ENCODE measurements at places on chromosomes 7 and 10.

DNA sequence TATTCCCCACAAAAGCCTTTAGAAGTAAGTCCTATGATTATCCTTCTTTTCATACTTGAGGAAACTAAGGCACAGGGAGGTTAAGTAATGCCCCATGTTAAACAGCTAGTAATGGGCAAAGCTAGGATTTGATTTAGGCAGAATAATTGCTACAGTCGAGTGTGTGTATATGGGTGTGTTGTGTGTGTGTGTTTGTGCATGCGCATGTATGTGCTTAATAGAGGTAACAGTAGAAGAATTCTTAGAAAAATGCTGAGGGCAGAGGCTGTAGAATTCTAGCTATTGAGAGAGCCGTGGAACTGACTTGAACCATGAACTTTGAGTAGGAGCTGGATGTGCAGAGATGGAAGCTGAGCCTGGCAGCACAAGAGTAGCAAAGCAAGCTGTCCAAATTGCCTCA lies 131.3 kb upstream of the WNT16 start:
- DNase-seq: no peak

DNA sequence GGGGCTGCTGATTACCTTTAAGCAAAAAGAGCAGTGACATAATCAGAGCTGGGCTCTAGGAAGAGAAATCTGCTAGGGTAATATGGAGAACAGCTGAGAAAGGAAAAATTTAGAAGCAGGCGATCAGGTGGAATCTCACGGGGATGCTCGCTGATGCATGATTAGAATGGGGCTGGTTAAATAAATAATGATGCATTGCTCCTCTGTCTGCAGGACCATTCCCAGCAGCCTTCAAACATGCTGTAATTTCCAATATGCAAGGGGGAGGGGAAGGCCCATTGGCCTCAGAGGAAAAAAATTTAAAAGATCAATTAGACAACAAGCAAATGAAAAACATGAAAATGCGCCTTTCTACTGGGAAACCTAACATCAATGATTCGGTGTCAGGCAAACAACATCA lies 65.6 kb upstream of the C10orf90 start:
- no peak for DNase-seq

DNA sequence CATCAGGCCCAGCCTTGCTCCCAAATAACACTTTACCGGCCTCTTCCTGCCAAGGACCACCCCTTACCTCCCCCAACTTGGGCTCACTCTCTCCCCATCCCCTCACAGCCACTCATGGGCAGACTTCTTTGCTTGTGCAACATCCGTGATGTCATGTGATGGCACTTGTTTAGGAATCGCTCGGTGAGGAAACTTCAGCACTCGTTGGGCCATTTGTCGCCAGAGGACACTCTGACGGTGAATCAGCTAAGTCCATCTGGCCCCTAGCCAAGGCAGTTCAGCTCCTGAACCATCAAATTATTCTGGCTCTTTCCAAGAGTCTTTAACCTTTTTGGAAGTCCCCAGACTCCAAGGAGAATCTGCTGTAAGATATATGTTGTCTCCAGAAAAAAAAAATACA lies 19.2 kb downstream of the BTBD16 start:
- no peak for DNase-seq

DNA sequence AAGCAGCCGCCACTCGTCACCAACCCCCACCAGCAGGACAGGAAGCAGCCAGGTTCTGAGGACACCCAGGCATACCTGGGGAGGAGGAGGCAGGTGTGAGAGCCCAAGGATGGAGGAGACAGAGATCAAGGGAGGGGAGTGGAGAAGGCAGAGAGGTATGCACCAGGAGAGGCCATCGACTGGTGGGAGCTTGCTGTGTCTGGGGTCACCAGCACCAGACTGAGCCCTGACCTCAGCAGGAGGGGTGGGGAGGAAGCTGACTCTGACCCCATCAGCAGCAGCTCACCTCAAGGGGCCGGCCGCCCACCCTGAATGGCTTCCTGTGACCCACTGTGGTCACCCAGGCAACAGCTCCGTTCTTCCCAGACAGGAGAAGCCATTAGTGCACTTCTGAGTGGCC lies 7.8 kb downstream of the VIPR2 start:
- DNase-seq: no peak

- DNase-seq: no peak
Measured at GRCh38 chr7:125154930-125155329, 225.3 kb upstream of the POT1 start.

- no peak for DNase-seq
Measured at GRCh38 chr7:99001482-99002147, 123.3 kb downstream of the TRRAP start.

DNA sequence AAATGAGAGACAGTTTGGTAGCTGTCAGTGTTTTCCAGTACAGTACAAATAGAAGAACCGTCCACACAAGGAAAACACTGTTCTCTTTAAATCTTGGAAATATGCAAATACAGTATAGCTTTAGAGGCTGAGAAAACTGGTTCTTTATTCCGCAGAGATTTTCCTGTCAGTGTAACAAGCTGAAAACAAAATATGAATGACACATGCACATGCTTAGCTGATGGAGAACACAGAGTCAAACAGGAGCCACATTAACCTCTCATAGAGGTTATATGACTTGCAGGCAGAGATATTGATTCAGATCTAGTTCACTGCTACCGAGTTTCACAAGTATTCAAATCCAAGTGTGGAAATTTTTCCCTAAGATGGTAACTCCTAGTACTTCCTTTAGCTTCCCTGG lies 135.2 kb upstream of the C1QL3 start:
- DNase-seq: no peak

GRCh38 chr7:372546-372931 lies 82.6 kb downstream of the FOXL3 start:
- no peak for DNase-seq

DNA sequence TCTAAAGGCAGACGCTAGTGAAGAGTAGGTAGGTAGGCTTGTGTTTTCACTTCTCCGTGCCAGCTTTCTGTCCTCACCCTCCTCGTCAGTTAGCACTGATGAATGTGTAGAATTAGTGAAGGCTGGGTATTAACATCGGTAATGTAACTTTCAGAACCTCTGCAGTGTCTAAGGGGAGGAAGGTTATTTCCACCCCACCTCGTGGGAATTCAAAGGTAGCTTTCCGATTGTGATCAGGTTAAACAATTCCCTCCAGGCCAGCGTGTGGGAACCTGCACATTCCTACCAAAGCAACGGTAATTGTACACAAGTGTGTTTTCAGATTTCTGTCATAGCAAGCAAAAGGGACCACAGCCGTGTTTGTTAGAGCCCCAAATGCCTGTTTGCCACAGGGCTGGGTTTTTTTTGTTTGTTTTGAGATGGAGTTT lies 405.0 kb upstream of the GALNT17 start:
- DNase-seq: no peak

- no peak for DNase-seq
Measured at GRCh38 chr10:132743925-132744490, 41.9 kb downstream of the NKX6-2 start.

DNA sequence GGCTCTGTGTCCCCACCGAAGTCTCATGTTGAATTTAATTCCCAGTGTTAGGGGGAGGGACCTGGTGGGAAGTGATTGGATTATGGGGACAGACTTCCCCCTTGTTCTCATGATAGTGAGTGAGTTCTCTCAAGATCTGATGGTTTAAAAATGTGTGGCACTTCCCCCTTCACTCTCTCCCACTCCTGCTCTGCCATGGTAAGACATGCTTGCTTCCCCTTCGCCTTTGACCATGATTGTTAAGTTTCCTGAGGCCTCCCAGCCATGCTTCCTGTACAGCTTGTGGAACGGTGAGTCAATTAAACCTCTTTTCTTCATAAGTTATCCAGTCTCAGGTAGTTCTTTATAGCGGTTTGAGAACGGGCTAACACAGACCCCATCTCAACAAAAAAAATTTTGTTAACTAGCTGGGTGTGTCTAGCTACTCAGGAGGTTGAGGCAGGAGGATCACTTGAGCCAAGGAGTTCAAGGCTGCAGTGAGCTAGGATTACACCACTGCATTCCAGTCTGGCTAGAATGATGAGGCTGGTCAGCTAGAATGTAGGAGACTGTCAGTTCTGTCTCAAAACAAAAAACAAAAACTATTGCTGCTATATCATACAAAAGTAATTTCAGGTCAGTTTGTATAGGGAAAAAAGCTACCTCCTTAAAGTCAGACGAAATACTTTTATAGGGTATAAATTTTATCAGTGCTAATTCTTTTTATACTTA lies 57.7 kb downstream of the ATAD1 start:
- DNase-seq: no peak

GRCh38 chr7:33091641-33092191 lies 17.5 kb downstream of the RP9 start:
- DNase-seq: no peak

DNA sequence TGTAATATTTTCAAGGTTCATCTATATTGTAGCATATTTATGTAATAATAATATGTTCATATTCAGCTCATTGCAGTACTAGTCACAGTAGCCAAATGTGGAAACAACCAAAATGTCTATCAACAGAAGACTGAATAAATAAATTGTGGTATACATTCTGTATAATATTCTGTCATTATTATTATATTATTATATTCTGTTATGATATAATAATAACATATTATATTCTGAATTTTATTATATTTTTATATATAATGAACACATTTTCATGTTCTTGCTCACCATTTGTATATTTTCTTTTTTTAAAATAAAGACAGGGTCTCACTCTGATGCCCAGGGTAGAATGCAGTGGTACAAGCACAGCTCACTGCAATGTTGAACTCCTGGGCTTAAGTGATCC lies 91.2 kb upstream of the STARD3NL start:
- no peak for DNase-seq

DNA sequence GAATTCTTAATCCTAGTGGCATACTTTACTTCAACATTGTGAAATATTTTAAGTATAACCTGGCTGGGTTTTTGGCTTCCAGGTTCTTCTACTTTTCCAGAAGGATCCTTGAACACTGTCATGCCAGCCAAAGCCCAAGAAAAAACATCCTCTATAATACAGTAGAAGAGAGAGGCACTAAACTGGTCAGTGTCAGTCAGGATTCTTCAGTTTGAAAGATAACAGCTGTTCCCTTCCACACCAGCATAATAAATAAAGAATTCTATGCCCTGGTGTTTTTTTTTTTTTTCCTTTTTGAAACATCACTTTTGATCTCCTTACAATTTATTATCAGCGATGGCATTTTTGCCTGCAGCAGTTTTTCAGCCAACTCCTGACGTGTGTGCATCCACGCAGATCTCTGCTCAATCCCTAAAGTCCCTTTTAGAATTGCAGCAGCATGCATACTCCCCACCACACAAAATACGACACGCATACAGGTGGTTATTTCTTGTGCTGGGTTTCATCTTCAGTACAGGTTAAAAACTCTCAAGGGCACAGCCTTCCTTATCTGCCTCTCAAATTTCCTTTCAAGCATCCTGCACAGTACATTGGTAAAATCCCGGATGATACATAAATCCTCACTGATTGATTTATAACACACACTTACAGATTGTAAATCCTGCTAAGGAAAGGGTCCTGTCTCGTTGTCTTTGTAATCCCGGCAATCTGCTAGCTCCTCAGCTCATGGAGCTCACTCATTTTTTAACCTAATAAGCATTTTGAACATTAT lies 100.2 kb downstream of the TPK1 start:
- no peak for DNase-seq

GRCh38 chr7:27064159-27064558 lies 31.6 kb downstream of the HOXA1 start:
- DNase-seq: no peak

GRCh38 chr7:4233146-4233545 lies 448.9 kb upstream of the FOXK1 start:
- no peak for DNase-seq

GRCh38 chr10:2280713-2281300 lies 543.5 kb upstream of the ADARB2 start:
- no peak for DNase-seq

GRCh38 chr10:21318540-21319167 lies 206.8 kb downstream of the SKIDA1 start:
- DNase-seq: no peak

GRCh38 chr7:21942955-21943354 lies 2.7 kb downstream of the CDCA7L start:
- no peak for DNase-seq

GRCh38 chr10:59550061-59550460 lies 159.6 kb downstream of the SLC16A9 start:
- no peak for DNase-seq

DNA sequence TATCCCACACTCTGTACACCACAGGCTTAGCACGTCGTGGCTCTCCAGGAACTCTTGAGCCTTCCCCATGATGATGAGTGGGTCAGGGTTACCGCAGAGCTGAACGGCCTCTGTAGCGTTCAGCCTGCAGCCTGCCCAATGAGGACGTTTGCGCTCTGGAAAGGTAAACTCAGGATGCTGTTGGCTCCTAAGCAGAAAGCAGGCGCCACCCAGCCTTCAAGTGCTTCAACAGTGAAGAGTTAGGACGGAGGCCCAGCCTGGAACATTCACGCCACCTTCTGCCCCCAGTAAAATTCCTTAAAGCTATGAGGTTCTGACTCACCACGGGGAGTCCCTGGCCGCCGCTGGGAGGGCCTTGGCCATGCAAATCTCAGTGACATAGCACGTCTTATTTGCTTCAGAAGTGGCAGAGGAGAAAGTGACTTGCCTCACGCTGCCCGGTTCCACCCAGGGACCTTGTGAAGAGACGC lies 161.5 kb upstream of the SH2B2 start:
- no peak for DNase-seq

- no peak for DNase-seq
Measured at GRCh38 chr10:113402602-113403001, 150.3 kb upstream of the HABP2 start.

- no peak for DNase-seq
Measured at GRCh38 chr10:3261921-3262320, 89.3 kb upstream of the PITRM1 start.

- DNase-seq: no peak
Measured at GRCh38 chr7:139702313-139702731, 75.5 kb downstream of the HIPK2 start.

DNA sequence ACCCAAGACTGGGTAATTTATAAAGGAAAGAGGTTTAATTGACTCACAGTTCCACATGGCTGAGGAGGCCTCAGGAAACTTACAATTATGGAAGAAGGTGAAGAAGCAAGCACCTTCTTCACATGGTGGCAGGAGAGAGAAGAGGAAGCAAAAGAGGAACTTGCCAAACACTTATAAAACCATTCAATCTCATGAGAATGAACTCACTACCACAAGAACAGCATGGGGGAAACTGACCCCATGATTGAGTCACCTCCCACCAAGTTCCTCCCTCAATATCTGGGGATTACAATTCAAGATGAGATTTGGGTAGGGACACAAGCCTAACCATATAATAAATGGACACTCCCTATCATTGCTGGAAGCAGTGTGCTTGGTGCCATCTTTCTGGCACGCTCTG lies 506.3 kb downstream of the CALN1 start:
- no peak for DNase-seq

- DNase-seq: no peak
Measured at GRCh38 chr10:93871671-93872204, 22.0 kb upstream of the SLC35G1 start.
